Stimulated activated CD4-positive, alpha-beta T cell treated with anti-CD3 and anti-CD28 coated beads, TNF-alpha, amount 100 ng/mL, for 48 hours (primary cell): ENCODE measurements at places on chromosomes 11 and 22.

GRCh38 chr11:115304774-115305472 lies 199.3 kb downstream of the CADM1 start:
- DNase-seq: no peak

DNA sequence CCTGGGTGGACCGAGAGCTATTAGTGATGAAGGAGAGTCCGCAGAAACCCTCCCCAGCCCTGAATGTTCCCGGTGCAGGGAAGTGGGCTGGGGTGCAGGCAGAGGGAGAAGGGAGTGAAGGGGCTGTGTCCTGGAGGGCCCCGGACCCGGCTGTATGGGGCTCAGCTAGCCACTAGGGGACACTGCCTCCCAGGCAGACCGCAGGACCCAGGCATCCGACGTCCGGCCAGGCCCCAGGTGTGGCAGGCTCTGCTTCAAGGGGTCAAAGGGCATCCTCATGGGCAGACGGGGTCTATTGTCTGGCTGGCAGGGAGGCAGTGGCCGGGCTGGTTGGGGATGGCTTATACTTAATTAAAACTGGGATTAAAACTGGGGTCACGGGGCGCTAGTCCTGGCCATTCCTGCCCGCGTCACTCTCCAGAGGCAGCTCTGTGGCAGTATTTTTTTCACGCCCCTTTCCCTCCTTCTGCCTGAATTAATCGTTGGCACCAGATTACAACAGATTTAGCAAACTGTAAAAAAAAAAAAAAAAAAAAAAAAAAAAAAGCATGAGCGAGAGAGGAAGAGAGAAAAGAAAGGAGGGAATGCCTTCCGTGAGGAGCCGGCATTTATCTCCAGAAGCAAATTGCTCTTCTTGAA lies 5.1 kb downstream of the FLRT1 start:
- DNase-seq: no peak

- no peak for DNase-seq
Measured at GRCh38 chr22:47401592-47401898, 639.1 kb downstream of the TBC1D22A start.

GRCh38 chr22:38077595-38077994 lies 6.4 kb downstream of the SLC16A8 start:
- DNase-seq: no peak

DNA sequence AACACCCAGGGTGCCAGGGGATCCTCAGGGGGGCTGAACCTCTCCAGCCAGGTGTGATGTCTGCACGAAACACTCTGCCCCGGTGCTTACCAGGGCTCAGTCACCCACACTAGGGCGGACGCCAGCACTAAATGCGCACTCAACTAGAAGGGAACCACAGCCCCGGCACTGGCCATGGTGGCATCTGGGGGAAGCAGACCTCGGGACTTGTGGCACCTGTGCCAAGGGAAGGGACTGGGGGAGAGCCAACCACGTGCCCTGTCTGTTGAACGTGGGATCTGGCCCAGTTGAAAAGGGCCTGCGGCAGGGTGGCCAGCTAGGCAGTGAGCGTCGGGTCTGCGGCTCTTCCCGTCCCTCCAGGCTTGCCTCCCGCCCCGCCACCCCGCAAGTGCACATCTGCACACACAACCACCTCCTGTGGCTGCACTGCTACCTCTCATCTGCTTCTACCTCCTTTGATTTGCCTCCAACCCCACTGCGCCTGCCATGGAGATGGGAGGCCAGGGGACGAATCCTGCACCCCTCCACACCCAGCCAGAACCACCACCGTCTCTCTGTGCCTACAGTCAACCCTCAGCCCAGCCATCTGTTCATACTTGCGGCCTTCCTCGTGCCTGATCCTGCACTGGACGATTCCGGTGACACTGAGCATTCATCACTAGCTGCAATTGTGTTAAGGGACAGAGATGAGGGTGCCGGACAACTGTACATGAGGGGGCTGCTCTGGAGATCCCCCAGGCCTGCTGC lies 15.0 kb upstream of the MOB2 start:
- DNase-seq: no peak

DNA sequence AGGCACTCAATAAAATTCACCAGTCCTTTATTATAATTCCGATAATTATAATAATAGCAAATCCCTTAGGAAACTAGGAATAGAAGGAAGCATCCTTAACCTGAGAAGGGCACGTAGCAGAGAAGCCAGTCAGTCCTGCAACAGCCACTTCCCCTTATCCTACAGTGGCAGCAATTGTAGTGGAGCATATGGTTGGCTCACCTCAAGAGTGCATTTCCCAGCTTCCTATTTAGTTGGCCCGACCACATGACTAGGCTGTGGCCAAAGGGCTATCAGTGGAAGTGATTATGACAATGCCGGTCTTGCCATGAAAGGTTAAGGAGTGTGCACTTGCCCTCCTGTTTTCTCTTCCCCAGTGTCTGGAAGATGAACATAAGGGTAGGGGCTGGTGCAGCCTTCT lies 27.0 kb downstream of the TESMIN start:
- DNase-seq: no peak

- no peak for DNase-seq
Measured at GRCh38 chr11:30150425-30150824, 80.4 kb upstream of the FSHB start.

- no peak for DNase-seq
Measured at GRCh38 chr22:26082866-26083265, 86.4 kb upstream of the SEZ6L start.

GRCh38 chr11:117837070-117837776 lies 12.7 kb upstream of the FXYD2 start:
- no peak for DNase-seq

GRCh38 chr11:102204174-102204573 lies 93.9 kb downstream of the YAP1 start:
- no peak for DNase-seq

- no peak for DNase-seq
Measured at GRCh38 chr11:22161489-22161888, 31.4 kb upstream of the ANO5 start.

- DNase-seq: no peak
Measured at GRCh38 chr22:43231724-43232034, 44.7 kb upstream of the TTLL12 start.

DNA sequence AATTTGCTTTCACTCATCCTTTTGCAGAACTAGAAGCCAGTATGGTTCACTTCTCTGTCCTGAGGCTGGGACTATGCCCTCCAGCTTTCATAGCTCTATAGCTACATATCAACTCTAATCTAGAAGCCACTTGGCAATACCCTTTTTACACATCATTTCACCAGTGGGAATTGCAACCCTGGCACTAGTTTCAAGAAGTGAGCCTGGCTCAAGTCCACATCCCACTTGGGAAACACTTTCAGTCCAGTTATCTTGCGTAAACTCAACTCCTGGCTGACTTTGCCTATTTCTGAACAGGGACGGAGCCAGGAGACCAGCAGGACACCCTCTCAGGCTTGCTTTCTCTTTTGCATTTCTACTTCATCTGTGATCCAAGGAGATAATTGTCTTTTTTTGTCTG lies 19.9 kb upstream of the FAT3 start:
- no peak for DNase-seq

- DNase-seq: no peak
Measured at GRCh38 chr11:2860636-2861035, 24.9 kb downstream of the CDKN1C start.

DNA sequence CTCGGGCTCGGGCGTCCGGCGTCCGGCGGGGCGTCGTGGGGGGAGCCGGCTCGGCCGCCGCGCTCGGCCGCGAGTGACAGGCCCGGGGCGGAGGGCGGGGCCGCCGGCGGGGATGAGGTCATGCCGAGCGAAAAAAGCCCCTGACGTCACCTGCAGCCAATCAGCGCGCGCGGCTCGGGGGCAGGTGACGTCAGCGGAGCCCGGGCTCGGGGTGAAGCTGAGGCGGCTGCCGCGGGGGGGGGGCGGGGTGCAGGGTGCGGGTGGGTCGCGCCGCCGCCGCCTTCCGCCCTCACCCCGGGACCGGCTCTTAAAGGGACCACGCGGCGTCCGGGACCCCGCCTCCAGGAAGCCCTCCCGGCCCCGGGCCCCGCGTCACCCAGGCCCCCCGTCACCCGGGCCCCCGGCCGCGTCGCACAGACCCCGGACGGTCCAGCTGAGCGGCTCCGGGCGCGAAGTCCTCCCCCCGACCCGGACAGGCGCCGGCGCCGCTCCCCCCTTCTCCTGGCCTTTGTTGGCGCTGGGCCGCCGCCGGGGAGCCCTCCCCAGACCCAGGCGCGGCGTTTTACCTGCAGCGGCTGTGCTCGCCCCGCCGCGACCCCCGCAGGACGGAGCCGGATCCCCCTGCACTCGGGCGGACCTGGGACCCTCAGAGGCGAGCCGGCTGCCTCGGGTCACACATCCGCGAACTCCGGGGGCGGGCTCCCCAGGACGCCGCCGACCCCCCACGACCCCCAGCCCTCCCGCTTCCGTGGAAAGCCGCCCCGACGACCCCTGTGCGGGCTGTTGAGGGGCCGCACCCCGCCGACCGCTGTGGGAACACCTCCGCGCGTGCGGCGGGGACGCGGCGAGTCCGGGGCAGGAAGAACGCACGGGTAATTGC lies at the start of gene DUSP8:
Gene DUSP8 (minus strand): TSS at position 75 of the 880 bp plus-strand sequence. CDS start 6,445 bp downstream, outside the sequence.
- DNase-seq: peak; percentile 78

DNA sequence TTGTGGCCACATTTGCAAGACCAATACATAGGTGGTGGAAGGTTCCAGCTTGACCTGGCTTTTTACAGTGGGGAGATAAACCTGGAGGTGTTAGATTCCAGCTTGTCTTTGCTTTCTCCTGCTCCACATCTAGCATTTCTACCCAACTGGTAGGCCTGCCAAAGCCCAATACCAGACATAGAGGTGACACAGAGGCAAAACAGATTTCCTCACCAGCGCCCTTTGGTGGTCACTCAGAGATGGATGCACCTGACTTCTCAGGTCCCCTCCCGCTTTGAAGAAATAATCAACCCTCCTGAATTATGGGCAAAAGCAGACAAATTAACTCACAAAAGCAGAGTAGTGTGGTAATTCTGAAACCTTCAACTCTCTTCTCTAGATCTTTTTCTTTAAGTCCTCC lies 1356.2 kb downstream of the FAM181B start:
- no peak for DNase-seq

DNA sequence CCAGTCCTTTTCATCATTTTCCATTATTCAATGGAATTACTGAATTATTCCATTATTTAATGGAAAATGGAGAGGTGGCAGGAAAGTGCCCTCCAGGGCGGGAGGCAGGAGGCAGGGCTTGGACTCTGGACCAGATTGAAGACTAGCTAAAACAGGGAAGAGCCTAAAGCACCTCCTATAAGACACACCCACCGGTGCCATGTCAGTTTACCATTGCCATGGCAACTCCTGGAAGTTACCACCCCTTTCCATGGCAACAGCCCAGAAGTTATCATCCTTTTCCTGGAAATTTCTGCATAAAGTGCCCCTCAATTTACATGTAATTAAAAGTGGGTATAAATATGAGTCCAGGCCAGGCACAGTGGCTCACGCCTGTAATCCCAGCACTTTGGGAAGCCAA lies 443.7 kb downstream of the TBC1D22A start:
- DNase-seq: no peak

DNA sequence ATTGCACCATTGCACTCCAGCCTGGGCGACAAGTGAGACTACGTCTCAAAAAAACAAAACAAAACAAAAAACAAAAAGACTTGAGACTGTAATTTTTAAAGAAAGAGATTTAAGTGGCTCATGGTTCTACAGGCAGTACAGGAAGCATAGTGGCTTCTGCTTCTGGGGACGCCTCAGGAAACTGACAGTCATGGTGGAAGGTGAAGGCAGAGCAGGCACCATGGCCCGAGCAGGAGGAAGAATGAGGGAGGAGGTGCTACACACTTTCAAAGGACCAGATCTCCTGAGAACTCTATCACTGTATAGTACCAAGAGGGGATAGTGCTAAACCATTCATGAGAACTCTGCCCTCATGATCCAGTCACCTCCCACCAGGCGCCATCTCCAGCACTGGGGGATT lies 52.0 kb downstream of the CBL start:
- no peak for DNase-seq

DNA sequence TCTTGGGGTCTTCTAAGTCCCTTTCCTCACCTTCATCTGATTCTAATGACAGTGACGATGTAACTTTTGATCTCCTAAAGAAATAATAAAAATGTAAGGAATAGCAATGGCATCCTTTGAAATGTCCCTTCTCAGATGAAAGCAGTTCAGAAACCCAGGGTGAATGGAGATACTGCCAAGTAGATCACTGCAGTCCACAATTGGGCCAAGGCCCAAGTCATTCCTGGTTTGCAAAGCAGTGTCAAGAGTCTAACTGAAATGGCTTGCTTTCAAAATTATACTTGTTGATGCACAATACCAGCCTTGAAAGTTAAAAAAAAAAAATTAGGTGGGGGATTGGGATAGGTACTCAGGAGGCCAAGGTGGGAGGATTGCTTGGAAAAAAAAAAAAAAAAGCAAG lies 20.4 kb downstream of the ASCC2 start:
- DNase-seq: no peak

- DNase-seq: no peak
Measured at GRCh38 chr11:75264971-75265370, 24.4 kb downstream of the TPBGL start.

DNA sequence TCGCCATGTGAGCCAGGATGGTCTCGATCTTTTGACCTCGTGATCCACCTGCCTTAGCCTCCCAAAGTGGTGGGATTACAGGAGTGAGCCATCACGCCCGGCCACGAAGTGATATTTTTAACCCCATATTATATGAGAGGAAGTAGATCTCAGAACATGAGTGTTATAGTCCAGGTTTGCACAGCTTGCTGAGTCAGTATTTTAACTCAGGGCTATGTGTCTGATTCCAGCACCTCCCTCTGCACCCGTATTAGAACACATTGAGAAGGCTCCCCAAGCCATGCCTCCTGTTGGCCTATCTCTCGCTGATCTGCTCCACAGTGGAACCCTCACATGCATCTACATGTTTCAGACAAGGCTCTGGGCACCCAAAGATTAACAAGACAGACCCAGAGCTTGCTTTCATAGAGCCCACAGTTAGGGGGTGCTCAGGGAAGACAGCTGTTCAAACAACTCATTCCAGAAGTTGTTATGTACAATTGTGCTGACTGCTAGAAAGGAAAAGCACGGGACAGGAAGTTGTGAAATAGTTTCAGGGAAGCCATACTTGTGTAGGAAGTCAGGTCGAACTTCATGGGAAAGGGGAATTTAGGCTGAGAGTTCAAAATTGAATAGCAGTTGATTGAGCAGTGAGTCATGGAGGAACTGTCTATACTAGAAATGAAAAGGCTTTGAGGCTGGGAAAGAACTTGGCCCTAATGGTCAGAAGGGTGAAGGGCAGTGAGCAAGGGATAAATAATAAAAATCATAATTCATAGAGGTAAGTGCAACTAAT lies 49.3 kb upstream of the CLPB start:
- DNase-seq: no peak

DNA sequence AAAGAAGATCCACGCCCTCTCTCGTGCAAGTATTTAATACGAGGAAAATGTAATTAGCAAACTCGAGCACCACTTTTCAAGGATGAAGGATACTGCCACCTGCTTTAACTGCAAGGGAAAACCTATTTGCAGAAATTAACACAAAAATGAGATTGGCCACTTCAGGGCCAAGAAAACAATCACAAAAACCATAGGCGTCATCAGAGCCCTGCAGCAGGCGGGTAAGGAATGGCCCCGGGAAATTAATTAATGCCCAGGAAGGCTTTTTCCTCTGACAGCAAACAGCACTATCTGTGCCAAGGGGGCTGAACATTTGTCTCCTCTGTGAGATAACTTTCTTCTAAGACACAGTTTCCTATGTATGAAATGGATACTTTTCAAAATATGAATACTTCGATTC lies 255.7 kb downstream of the CTTN start:
- DNase-seq: no peak
